Lung (tissue), 17 donors: ENCODE measurements at places on chromosomes 1 and 21. TPM values are rescaled to one million over a fixed set of nuclear protein-coding genes. Genes with fewer than 3 reads are reported as not detected.

GRCh38 chr1:39044762-39045161 lies 18.6 kb downstream of the NDUFS5 start:
- DNase-seq = no peak

The NBPF26 gene
- total RNA-seq = 29.2 TPM

DNA sequence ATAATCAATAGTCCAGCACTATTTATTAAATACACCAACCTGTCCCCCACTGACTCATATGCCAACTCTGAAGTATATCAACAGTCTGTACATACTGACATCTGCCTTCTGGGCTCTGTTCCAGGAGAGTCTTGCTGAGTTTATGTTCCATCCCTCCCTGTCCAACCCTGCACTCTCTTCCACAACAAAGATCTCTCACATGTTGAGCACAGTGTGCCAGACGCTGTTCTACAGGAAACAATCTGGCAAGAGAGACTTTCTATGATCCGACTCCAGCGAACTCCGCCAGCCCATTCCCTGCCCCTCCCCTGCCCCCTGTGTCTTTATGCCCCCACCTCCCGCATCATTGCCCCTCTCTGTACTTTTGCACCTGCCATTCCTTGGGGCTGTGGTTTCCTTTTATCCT lies 3.4 kb downstream of the LACTBL1 start:
- DNase-seq = peak; percentile 93

The OR2M3 gene
- total RNA-seq = not detected

- DNase-seq = no peak
These were observed 178.1 kb upstream of the RUNX1 start for GRCh38 chr21:35226968-35227744.

The C1QA gene
- 502 TPM for total RNA-seq

- DNase-seq = no peak
These were observed 213.4 kb upstream of the PTBP2 start for GRCh38 chr1:96508233-96508632.

- no peak for DNase-seq
These were observed 35.1 kb downstream of the LHX4 start for GRCh38 chr1:180265201-180265600.

DNA sequence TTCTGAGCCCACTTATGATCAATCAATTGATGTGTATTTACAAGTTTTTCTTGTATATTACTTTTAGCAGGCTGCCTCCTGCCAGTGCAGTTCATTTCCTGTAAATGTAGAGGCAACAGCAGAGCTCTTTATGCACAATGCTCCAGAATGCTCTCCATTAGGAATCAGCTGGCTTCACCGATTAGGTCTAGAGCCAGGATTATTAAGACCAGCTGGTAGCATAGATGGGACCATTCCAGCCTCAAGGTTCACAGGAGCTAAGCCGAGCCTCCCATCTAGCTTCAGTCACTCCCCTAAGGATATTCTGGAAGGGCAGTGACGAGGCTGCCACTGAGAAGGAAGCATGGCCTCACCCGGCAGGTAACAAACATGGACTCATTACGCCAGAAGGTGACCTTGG lies 36.8 kb downstream of the DHRS3 start:
- DNase-seq = peak; percentile 46

GRCh38 chr1:94683886-94684285 lies 136.3 kb upstream of the SLC44A3 start:
- DNase-seq = no peak

DNA sequence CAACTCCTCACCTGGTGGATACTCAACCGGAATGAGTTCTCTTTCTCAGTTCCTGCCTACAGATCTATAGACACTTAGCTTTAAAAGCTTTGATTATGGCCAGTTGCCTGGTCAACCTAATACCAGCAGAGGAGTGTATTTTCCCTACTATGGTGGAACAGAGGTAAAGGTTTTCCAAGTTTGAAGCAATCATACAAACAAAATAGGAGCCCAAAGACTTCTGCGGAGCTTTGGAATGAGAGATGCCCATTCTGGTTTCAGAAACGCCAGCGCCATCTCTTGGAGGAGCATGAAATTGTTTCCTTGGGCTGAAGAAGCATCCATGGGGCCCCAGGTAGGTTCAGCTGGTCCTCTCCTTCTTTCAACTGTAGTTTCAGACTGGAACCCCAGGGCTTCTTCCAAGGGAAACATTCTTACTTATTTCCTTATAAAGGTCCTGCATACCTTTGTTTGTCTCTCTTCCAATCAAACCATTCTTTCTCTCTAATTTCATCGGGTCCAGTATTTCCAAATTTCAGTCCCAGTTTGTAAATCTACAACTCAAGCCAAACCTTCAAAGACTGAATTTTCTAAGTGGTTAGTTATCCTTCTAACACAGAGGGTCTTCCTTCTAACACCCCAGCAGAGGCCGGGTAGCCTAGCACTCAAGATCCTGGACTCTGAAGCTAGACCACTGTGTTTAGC lies 95.9 kb downstream of the KCNJ15 start:
- peak; percentile 64 for DNase-seq

DNA sequence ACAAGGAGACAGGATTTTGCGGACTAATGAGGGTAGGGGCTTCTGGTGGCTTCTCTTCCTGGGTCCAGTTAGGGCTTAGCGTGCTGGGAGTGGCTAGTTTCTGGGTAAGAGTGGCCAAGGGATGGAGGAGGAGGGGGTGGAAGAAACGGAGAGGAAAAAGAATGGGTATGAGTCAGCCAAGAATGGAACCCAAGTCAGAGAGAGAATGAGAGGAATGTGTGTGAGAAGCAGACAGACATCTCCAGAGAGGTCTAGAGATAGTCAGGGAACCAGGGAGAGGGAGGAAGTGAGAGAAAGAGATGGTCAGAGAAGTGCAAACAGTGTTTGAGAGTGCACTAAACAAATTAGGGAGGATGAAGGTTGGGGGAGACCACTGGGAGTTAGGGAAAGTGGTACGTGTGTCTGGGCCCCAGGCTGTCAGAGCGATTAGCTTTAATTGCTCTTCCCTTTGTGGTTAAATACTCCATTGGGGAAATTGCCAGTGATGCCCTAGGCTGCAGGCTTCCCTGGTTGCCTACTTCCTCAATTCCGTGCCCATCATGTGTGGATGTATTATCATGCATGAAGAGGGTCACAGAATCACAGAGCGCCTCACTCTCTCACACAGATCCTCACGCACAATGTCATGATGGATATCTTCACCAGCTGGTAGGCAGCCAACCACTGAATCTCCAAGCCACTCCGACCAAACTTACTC lies 1.4 kb downstream of the PEA15 start:
- no peak for DNase-seq

The FBLIM1 gene
- 37.4 TPM for total RNA-seq

DNA sequence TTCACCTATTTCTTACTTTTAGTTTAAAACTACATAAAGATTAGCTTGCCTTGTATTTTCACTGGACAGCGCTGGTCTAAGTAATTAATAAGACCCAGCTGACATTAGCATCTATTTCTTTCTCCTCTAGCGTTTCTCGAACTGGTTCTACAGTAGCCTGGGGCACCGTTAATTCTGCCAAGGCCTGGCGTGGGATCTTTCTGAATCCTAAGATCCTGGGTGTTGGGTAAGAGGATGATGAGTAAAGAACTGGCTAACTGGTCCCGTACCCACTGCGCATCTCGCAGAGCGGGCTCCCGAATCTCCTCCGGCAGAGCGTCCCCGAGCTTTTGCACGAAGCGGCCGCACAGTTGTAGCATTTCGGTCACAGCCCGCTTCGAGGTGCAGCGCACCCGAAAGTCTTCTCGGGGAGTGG lies 309 bp downstream of the NSL1 start:
- no peak for DNase-seq

- DNase-seq = no peak
These were observed 4.7 kb downstream of the IRF6 start for GRCh38 chr1:209800984-209801834.

DNA sequence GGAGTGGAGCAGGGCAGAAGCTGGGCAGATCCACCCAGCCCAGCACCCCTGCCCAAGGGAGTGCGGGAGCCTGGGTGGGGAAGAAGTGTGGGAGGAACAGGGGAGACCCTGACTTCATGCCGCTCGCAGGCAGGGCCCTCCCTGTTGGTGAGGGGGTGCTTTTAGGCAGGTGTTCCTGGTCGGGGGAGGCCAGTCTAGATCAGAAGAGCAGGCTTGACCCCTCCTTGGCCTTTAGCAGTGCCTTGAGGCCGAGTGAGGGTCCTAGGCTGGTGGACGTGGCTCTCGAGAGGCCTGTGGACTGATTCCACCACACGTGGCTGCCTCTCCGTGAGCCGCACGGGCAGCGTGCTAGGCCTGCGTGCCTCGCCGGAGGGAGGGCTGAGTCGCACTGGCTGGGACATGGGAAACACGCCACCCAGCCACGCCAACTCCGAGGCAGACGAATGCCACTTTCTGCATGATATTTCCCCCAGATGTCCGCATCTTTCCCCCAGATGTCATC lies 19.4 kb upstream of the COL18A1 start:
- peak; percentile 7 for DNase-seq

- no peak for DNase-seq
These were observed 187.4 kb downstream of the KCNK2 start for GRCh38 chr1:215269955-215270354.

The HMCN1 gene
- 26.0 TPM for total RNA-seq

DNA sequence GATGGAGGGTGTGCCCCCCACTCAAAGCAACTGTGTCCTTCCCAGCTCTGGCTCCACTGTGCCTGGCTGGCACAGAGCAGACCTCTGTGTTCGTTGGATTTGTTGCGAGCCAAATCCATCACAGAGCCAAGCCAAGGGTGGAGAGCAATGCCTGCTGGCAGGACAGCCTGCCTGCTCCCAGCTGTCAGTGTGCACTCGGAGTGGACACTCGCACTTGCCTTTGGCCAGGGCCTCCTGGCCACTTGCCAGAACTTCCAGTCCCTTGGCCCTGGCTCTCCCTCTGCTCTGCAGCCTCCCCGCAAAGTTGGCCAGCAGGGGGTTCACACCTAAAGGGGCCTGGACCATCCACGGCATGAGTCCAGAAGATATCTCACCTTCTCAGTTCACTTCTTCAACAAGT lies 16.4 kb downstream of the HEYL start:
- peak; percentile 35 for DNase-seq

The SLC22A15 gene
- total RNA-seq = 12.7 TPM

The CDA gene
- 0.40 TPM for total RNA-seq

DNA sequence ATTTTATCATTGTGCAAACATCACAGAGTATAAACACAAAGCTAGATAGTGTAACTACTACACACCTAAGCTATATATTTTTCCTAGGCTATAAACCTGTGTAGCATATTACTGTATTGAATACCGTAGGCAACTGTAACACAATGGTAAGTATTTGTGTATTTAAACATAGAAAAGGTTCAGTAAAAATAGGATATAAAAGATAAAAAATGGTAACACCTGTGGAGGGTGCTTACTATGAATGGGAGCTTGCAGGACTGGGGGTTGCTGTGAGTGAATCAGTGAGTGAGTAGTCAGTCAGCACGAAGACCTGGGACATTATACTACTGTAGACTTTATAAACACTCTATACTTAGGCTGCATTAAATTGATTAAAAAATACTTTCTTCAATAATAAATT lies 4.1 kb downstream of the DTL start:
- DNase-seq = no peak

The AGMAT gene
- 0.40 TPM for total RNA-seq

DNA sequence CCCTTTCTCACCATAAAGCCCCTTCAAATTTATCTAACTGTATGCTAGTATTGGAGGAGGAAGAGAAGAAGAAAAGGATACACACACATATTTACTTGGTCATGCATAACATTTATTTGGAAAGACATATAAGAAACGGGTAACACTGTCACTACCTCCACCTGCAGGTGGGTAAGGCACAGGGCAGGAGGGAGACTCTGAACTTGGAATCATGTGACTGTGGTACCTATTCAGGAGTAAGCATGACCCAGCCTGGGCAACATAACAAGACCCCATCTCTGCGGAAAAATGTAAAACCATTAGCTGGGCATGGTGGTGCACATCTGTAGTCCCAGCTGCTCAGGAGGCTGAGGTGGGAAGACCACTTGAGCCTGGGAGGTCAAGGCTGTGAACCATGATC lies 1.4 kb upstream of the PADI6 start:
- no peak for DNase-seq

DNA sequence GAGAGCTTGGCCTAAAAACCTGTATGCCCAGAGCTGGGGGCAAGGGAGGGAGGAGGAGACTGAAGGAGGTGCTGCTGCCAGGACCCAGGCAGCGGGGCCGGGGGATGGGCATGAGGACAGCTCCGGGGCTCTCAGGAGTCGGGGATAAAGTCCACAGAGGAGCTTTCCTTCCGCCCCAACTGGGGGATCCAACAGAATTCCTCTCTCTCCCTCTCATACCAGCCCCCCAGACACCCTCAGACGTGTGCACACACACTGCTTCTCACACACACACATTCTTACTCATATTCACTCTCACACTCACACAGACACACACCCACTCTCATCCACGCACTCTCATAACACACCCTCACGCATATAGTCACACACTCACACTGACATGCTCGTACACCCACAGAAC lies 39.1 kb downstream of the SYF2 start:
- no peak for DNase-seq

The CELA2B gene
- 1.3 TPM for total RNA-seq

DNA sequence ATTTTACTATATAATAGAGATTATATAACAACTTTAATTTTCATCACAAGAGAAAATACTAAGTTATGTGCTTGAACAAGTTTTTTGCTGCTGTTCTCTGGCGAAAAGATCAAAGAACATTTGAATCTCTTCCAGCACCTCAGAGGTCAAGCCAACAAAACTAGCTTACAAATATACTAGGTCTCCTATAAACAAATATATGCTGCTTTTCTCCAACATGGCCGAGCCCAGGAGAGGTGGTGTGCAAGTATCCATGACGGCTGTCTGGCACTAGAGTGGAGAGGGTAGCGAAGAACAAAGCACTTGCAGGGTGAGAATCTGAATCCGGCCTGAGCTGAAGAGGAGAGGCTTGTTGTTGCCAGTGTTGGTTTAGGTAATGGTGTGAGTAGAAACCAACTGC lies 7.5 kb upstream of the FMO3 start:
- peak; percentile 41 for DNase-seq

The ID3 gene
- total RNA-seq = 192 TPM

The AIRE gene
- not detected for total RNA-seq

The OR2L8 gene
- not detected for total RNA-seq

DNA sequence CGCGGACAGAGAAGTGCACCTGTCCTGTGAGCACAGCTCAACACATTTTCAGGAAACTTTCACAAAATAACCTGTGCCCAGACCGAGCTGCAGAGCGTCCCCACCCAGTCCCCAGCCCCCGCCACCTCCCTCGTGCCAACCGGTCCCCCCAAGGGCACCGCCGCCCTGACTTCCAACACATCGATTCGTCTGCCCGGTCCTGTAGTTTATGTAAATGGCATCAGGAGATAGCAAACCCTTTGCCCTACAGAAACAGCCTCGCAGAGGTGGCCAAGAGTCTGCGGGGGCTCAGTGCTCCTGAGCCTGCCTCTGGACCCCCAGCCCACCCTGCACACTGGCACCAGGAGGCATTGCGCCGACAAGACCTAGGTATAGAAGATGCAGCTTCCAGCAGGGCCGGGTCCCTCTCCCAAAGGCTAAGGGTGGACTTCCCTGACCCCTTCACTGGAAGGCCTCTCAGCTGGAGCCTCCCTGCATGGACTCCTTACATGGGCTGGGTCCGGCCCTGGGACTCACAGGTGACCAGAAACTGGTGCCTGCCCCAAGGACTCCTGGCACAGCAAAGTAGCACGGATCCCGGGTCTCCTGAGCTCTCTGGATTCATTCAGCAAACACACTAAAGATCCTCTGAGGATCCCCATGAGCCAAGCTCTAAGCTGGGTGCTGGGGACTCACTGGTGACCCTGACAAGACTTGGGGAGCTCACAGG lies 6.6 kb upstream of the PLEKHG5 start:
- no peak for DNase-seq

The TEX35 gene
- total RNA-seq = not detected

GRCh38 chr1:206975306-206975705 lies 5.0 kb upstream of the FCAMR start:
- DNase-seq = no peak

- no peak for DNase-seq
These were observed 10.4 kb downstream of the SH3BGRL3 start for GRCh38 chr1:26290122-26290881.
